ENCODE measurements at places on chromosomes 12 and 14.

DNA sequence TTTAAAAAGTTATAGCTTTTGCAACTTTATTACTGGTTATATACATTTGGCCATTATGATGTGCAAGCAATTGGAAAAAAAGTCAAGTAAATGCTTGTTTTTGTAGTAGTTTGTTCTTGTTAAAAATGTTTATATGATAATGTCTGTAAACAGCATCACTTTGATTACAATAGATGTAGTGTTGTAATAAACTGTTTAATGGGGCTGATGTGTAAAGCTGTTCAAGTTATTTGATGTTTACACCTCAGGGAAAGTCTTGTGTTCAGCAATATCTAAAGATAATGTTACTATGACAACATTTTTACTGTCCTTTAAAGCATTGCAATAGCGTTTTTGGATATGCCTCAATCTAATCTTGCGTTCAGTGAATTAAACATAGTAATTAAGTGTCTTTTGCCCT lies 30.4 kb downstream of the CPSF6 start:
- DNase-seq, result no peak

GRCh38 chr14:31837031-31837430 lies 240.1 kb upstream of the ARHGAP5 start:
- no peak for DNase-seq

DNA sequence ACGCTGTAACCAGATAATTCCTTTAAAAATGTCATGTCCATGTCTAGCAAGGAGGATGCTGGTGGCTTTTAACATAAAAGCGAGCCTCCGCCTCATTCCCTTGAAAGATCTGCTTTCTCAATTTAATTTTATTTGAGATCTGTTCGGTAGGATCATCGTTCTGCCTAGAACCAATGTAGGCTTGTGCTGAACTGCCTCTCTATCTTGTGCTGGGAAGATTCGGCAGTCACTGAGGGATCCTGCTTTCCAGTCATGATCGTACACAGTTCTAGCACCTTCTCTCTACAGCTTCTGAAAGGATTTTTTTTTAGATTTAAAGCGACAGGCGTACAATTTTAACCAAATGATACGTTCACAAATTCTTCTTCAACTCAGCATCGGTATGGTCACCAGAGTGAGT lies 54.3 kb downstream of the PEBP1 start:
- DNase-seq, result no peak

GRCh38 chr12:99658671-99659349 lies 11.3 kb downstream of the GARIN6 start:
- DNase-seq, result no peak

DNA sequence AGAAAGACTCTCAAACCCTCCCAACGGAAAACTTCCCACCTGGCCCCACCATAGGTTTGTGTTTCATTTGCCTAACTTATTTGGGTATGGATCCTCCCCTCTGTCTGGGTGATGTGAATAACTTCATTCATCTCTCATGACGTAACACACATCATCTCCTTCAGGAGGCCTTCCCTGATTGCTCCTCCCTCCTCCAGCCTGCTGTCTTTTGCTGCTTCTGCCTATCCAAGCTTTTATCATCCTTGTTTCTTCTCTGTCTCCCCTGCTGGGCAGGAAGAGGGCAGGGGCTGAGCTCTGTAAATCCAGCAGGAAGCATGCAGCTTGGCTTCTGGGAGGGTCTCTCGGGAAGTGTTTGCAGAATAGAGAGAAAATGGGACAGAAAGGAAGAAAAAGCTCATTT lies 766.0 kb upstream of the TBX3 start:
- DNase-seq, result no peak

GRCh38 chr12:126038434-126038833 lies 973.2 kb downstream of the AACS start:
- DNase-seq, result no peak

GRCh38 chr12:45774508-45775162 lies 45.1 kb downstream of the ARID2 start:
- no peak for DNase-seq

DNA sequence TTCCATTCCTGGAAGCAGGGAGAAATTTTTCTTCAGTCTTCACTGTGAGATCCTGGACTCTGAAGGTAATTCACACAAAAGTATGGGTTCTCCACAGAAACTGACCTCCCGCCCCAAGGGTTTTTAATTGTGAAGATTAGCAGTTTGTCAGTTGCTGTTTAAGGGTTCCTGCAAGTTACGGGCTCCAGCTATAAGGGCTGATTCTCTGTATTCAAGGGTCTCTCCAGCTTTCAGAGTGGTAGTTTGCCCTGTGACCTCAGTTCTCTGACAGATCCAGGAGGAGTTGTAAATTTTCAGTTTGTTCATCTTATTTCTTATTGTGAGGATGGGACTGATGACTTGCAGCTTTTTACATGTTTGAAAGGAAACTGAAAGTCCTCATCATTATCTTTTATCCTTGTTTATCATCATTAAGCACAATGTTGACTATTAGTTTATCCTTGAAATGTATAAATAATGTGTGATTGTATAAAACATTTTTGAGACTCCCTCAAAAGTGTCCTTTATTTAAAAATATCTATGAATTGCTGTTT lies 110.9 kb downstream of the SCAF11 start:
- DNase-seq, result no peak

DNA sequence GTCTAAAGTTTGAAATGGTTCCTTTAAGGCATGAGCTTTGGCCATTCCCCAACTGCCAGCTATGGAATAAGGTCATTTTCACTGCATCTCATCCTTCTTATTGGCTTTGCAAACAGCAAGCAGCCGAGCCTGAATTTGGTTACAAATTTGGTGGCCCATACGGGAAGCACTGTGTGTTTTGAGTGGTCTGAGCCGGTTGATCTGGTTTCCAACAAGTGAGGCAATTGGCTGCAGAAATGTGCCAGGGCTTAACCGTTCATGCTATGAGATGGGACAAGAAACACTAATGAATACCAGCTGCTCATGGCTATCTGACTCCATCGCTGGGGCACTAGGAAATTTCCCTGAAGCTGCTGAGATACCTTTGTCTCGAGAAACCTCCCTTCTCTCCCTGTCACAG lies 9.3 kb downstream of the EDDM3A start:
- no peak for DNase-seq

DNA sequence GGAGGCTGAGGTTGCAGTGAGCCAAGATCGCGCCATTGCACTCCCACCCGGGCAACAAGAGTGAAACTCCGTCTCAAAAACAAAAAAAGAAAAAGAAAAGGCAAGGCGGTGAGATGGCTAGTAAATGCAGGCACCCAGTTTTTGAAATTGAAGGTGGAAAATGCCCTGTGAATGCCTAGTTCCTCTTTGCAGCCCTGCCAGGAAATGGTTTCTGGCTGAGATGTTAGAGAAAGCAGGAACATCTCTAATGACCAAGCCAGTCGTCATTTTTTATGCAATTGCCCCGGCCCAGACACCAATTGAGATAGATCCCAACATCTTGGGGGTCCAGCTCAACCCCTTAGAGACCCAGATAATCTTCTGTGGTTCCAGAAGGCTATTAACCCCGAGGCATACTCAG lies 17.0 kb downstream of the SLC8A3 start:
- no peak for DNase-seq

DNA sequence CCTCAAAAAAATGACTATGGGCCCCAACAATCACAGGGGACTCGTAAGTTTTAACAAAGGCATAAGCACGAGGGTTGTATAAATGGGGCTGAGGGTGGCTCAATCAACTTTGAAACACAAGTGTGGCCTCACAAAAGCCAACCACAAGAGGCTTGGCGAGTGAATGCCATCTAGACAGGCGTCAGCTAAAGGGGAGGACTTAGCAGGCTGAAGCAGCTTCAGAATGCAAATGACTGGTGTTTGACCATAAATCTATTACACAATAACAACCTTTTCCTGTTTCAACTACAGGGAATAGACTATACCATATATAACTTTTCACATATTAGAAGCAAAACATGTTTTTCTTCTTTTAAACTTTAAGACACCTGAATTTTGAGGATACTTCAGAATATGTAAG lies 777.9 kb downstream of the FSCB start:
- no peak for DNase-seq

GRCh38 chr14:79256380-79256779 lies 954.9 kb downstream of the DIO2 start:
- DNase-seq, result no peak

DNA sequence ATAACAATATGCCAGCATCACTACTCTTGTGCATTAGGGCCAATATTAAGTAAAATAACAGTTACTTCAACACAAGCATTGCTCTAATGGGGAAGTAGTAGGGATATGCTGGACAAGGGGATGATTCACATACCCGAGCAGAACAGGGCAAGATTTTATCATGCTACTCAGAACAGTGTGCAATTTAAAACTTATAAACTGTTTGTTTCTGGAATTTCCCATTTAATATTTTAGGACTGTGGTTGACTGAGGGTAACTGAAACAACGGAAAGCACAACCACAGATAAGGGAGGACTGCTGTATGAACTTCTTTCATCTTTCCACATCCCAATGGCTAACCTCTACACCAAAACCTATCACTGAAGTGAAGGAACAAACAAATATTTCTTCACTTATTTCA lies 36.8 kb downstream of the SARNP start:
- no peak for DNase-seq

- DNase-seq, result no peak
Observed at GRCh38 chr12:96471368-96472050, 17.9 kb upstream of the CFAP54 start.

DNA sequence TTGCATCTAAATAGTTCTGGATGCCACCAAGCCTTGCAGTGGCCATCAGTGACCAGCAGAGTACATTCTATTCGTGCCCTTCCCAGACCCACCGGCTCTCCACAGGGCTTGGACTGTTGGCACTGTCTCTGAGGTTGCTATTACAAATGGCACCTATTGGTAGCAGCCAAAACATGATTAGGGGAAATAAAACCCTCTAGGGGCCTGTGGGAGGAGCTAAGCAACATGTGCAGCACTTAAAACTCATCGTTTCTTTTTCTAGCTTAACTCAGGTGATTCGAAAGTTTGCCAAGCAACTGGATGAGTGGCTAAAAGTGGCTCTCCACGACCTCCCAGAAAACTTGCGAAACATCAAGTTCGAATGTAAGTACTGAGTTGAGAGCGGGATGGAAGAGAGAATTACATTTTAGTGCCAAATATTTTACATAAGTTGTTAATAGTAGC lies 65.4 kb upstream of the RIC8B start:
- DNase-seq, result no peak

GRCh38 chr14:22210906-22211305 lies 378.1 kb downstream of the DAD1 start:
- no peak for DNase-seq

DNA sequence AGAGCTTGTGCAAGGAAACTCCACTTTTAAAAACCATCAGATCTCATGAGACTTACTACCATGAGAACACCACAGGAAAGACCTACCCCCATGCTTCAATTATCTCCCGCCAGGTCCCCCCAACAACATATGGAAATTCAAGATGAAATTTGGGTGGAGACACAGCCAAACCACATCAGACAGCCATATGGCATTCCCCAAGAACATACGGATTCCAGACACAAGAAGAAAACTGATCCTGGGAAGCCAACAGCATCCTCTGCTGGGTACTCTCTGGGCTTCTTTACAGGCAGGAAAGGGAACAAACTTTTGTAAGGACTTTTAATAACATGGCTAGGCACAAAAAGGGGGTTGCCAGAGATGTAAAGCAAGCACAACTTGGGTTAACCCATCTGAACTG lies 127.2 kb downstream of the TMEM132C start:
- no peak for DNase-seq

- DNase-seq, result no peak
Observed at GRCh38 chr12:1297206-1297605, 297.2 kb downstream of the FBXL14 start.

GRCh38 chr12:124436366-124436765 lies 131.0 kb downstream of the NCOR2 start:
- no peak for DNase-seq

- no peak for DNase-seq
Observed at GRCh38 chr12:122166422-122167349, 7.3 kb downstream of the IL31 start.

- DNase-seq, result no peak
Observed at GRCh38 chr14:71824816-71825215, 107.4 kb upstream of the RGS6 start.

- DNase-seq, result no peak
Observed at GRCh38 chr12:55736780-55737580, 5.9 kb upstream of the GDF11 start.

- no peak for DNase-seq
Observed at GRCh38 chr12:12646483-12647072, 34.9 kb downstream of the CREBL2 start.

DNA sequence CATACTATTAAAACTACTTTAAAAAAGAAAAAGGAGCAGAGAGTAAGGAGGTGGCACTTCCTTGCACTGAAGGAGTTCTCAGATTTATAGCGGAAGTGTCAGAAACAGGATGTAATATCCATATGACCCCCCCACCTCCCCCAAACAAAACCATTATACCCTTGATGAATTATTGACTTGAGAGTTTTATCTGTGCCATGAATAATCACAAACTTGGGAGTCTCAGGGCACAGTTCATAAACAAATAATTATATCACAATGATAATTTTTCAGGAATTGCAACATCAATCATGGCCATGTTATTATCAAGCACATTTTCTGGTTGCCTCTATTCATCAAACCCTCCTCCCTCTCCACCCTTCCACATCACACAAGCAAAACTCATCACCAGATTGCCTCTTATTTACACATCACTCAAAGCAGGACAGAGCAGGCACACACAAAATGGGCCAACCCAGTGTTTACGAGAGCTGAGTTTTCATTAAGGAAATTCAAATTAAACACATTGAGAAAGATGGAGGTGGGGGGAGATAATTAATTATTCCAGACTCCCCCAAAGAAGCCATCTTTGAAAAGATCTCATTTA lies 141.4 kb downstream of the EGLN3 start:
- DNase-seq, result no peak

DNA sequence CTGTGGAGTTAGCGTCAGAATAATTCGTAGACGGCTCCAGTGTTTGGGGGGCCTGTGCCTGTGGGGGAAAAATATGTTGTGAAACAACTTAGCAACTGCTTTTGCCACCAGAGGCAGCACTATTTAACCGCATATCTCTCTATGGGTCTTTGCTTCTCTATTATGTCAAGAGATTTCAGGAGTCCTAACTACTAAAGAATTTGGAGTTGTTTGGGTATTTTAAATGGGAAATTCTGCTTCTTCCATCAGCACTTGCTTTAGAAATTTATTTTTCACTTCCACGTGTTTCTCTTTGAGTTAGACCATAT lies 594 bp upstream of the CLEC14A start:
- DNase-seq, result no peak

DNA sequence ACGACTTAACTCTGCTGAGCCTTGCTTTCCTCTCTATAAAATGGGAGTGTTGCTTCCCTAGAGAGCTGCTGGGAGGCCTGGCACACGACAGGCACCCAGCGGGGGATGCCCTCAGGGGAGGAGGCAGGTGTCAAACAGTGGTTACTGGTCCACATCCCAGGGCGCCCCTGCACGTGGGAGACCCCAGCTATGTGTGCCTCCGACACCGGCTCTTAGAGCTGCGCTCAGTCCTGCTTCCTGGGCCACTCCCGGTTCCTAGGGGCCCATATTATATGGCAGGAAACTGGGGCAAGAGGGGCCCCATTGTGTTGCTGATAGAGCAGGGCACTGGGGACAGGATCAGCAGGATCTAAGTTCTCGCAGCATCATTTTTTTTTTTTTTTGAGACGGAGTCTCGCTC lies 47.3 kb downstream of the CHGA start:
- no peak for DNase-seq
